ENCODE measurements at places on chromosomes 6 and 20.
A peak's percentile ranks its signal among the peaks of the same experiment; 100 is the strongest.

GRCh38 chr6:14652536-14652935, 535.0 kb downstream of the CD83 start:
- DNase-seq, result no peak

- no peak for DNase-seq
Measured at GRCh38 chr6:143262859-143263258, 187.6 kb downstream of the ADAT2 start.

DNA sequence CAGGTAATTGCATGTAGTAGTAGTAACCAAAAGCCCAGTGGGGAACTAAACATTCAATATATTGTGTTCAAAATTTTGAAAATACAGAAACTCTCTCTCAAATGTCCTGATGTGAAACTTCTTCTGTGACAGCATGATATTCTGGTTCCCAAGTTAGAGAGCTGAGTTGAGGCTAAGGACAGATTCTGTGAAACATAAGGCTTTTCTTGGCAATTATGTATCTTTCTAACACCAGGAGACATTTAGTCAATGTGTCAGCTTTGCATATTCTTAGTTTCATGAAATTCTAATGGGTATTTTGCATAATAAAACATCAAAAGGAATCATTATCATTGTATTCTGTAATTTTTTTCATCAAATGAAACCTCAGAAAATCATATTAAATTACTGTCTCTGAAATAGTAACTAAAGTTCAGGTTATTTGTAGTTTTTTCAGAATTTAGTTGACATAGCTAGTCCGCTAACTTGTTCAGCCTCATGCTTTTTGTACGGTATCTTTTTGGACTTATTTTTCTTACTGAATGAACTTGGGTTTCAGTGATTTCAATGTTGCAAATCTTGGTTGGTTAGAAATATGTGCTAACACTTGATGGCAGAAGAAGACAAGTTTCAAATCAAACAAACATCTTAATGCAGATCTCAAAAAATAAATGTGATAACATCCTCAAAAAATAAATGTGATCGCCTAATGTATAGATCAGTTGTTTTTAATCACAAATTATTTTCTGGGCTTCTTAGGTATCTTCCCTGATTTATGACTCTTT, 70.4 kb downstream of the AKAP7 start:
- no peak for DNase-seq

DNA sequence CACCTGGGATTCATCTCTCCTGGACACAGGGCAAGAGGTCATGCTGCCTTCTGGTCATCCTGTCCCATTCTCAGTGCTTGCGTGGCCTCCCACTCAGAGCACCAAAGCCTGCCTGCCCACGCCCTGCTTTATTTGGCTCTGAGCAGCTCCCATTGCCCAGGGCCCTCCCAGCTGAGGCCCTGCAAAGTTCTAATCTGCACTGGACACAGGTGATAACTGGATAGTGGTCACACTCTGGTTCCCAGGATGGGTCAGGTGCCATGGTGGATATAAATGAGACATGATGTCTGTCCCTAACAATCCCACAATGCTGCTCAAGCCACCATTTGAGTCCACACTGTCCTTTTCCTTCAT, 39.5 kb downstream of the CPXM1 start:
- no peak for DNase-seq

DNA sequence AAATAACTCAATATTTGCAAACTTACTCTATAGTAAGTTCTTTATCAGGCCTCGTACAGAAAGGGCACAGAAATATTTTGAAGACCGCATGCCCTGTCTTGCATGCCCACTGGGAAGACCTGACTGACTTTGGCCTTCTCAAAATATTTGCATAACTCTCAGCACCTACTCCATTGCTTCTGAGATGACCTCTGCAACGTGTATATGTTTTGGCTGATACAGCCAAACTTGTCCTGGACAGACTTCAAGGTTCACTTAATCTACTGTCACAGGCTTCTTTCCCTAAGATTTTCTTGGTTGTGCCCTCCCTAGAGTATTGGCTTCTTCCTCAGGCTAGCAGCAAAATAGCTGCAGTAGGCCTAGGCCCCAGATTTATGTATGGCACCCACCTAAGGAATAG, 21.5 kb upstream of the SERINC3 start:
- no peak for DNase-seq

DNA sequence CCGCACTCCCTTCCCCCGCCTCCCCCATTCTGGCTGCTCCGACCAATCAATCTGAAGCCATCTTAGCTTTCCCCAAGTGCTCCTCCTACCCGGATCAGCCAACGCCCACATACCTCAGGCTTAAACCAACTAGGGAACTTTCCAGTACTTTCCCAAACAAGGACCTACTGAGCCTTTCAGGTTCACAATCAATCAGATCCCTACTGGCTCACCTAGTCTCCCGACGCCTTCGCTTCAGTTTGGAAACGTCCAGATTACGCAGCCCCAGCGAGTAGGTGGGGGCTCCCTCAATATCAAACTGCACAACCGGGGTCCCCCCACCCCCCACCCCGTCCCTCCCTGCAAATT, 432 bp downstream of the HSPA1L start:
- peak; percentile 46 for DNase-seq

DNA sequence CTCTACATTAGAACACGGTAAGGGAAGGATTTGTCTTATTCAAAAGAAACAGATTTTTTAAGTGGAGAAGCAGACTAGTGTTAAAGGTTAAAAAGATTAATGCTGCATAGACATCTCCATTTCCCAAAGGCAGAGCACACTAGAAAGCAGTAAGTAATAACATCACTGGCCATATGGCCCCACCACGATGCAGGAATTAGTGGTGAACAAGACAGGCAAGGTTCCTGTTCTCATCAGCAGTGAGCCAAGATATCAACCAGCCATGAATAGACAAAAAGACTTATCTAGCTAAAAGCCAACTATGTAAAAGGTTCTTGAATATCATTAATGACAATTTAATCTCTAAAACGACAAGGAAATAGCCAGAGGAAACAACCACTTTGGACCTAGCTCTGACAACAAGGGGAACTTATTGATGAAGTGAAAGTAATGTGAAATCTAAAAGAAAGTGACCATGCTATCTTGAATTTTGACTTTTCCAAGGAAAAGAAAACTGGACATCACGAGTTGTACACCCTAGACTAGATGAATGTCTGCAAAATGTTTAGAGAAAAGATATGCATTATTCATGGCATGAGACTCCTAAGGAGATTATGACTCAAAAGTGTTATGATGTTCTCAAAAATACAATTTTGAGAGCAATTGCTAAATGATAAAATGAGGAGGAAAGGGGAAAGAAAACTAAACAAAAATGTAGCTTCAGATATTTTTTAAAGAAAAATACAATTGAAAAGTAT, 157.9 kb upstream of the STXBP5 start:
- DNase-seq, result no peak

GRCh38 chr20:20317195-20317594, 50.7 kb upstream of the INSM1 start:
- no peak for DNase-seq

- no peak for DNase-seq
Measured at GRCh38 chr20:34293589-34293988, 9.6 kb downstream of the AHCY start.

- DNase-seq, result peak; percentile 98
Measured at GRCh38 chr20:44210406-44211176, at the start of gene OSER1. TSS of gene OSER1 (minus strand) at chr20:44210771. CDS start at chr20:44206957, 3,814 bp downstream.

DNA sequence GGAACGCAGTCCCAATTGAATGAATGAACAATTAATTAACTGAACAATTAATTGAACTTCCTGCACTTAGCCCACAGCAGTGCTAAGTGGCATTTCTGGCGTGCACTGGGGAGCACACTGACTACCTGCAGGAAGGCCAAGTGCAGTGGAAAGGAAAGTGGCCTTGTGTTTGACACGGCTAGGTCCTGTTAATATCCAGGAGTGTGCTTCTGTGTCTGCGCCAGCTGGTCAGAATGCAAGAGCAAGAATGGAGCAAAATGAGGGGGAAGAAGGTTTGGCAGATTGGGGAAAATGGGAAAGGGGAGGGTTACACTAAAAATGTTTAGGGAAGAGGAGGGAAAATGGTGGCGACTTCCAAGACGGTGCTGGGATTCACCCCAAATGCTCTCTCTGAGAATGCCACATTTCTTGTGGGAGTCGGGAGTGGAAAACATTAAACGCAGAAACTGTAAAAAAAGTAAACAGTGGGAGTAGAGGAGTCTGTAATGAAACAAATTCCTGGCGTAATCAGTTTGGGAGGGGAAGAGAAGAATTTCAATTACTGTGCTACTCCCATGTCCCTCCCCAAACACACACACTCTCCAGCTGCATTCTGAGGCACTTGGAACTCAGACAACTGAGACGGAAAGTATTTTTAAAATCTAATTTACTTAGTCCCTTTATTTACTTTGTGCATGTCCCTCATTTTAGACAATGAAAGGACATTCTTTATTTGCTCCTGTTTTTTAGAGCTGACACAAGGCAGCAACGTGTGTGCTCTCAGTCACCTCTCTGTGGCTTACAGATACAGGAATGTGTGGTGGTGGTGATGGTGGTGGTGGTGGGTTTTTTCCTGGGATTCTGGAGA, 64.1 kb downstream of the CLIC5 start:
- no peak for DNase-seq

DNA sequence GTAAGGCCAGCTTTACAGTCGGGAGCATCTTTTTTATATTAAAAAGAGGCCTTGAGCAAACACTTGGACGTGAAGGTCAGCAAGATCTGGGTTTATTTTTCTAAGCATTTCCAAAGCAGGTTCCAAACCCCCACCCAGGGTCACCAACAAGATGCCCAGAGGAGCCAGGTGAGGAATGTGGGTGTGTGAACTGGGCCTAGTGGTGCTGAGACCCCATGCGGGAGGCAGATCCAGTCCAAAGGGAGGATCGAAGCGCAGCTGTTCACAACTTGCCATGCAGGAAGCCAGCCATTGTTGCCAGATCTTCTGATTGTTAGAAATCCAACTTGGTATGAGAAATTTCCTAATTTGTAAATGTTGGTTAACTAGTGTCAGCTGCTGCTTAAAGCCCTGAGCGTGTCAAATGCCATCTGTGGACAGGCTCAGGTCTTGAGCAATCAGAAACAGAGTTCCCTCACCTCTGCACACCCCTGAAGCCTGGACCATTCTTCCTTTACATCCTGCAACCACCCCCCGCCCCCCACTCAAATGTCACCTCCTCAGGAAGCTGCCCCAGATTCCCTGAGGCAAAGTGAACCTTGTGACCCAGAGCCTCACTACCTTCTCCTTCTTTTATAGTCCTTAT, 46.5 kb downstream of the NFATC2 start:
- no peak for DNase-seq

DNA sequence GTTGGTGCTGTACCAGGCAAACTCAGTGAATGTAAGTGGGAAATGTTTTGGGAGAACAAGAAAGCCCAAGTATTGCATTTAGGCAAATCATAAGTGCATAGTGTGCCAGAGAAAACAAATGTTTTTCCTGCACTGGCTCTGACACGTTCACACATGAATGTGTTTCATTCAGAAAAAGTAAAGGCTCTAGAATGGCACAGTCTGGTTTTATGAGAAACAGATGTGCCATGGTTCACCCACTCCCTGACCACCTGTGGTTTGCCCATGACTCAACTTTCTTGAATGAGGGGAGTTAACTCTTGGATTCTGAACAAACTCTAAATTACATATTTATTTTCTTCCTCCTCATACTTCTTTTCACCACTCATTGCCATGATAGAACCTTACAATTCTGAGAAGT, 126.9 kb downstream of the KCNQ5 start:
- no peak for DNase-seq

- DNase-seq, result no peak
Measured at GRCh38 chr6:56890683-56891429, 64.1 kb upstream of the BEND6 start.

DNA sequence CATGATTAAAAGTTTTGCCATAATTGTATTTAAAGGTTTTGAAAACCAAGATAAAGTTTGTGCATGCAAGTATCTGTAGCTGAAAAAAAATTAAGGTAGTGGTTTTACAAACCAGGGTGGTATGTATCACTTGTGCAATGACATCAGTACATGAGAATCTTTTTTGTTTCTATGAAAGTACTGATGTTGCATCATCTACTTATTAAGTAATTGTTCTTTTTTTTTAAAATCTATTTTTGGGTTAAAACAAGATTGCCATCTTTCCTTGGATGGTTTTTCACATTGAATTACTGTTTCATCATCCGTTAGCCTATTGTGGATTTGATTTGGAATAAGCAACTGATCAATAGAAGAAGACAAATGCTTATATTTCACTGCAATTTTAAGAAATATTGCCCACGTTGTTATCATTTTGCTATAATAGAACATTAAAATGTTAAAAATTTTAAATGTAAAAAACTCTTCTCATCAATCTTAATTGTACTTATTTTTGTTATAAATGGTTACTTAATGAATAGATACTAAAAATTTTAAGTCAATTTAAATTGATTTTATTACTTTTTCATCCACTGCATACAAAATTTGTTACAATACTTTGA, 39.8 kb upstream of the TAGAP start:
- no peak for DNase-seq

DNA sequence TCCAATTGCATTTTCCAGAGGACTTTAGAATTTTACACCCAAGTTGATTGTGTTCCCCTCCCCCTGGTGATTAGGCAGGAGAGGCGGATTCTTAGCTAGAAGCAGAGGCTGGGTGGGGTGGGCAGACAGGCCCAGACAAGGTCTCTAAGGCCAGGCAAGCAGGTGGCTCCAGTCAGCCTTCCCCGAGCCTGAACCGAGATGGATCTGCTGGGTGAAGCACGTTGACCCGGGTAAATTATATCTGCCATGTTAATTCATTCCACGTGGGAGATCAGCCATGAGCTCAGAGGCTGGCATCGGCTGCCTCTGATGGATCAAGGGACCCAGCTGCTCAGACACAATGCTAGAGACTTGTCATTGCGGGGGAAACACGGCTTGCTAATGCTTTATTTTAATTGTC, 159.5 kb upstream of the MAFB start:
- DNase-seq, result no peak

GRCh38 chr6:119586250-119586882, 236.8 kb upstream of the MAN1A1 start:
- no peak for DNase-seq

GRCh38 chr20:25315418-25316210, 67.7 kb downstream of the PYGB start:
- DNase-seq, result no peak

- DNase-seq, result no peak
Measured at GRCh38 chr6:49552596-49552995, 2.1 kb downstream of the C6orf141 start.

- DNase-seq, result no peak
Measured at GRCh38 chr6:27940766-27941165, 16.3 kb upstream of the OR2B6 start.
